RKO (cell line): ENCODE measurements at places on chromosomes 5 and 9.

- no peak for DNase-seq
These were observed 712 bp upstream of the HSPA4 start for GRCh38 chr5:133051061-133051541.

DNA sequence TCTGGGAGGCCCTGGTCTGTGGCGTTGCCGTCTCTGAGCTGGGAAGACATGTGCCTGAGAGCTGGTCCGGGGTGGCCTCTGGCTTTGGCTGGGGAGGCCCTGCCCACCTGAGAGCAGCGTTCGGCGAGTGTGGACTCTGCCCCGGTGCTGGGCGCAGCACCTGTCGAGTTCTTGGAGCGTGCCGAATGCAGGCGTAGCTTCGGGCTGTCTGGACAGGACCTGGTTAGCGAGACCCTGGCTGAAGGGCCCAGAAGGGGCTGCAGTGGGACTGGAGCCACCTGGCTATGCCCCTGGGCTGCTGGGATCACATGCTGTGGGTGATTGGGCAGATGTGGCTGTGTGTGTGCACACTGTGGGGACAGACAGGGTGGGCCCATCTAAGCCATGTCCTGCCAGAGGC is 56.5 kb downstream of the RXRA start:
- DNase-seq: no peak

- DNase-seq: no peak
These were observed 137.5 kb downstream of the C5orf15 start for GRCh38 chr5:133830911-133831310.

GRCh38 chr5:140038373-140038957 is 4.6 kb downstream of the NRG2 start:
- no peak for DNase-seq

GRCh38 chr5:159657298-159657697 is 259.0 kb upstream of the ADRA1B start:
- DNase-seq: no peak

GRCh38 chr9:118643118-118643517 is 726.1 kb downstream of the BRINP1 start:
- DNase-seq: no peak

- DNase-seq: no peak
These were observed 100.3 kb upstream of the ELAVL2 start for GRCh38 chr9:23926368-23926767.

- DNase-seq: no peak
These were observed 1.4 kb downstream of the DAB2 start for GRCh38 chr5:39423331-39423751.

DNA sequence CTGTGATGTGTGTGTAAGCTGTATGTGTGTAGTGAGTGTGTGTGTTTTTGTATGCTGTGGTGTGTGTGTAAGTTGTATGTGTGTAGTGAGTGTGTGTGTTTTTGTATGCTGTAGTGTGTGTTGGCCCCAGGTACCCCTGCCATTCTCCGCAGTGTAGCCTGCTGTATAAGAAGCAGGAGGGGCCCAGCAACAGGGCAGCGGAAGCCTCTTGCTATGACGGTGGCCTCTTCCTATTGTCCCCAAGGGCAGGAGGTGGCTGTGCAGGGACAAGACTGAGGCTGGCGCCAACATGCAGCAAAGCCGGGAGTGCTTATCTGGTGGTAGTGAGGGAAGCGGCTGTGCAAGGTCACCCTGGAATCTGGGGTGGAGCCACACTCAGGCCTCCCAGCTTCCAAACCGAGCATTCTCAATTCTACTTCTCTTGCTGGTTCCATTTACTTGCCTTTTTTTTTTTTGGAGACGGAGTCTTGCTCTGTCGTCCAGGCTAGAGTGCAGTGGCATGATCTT is 5.1 kb downstream of the SPAAR start:
- DNase-seq: peak; percentile 36

- peak; percentile 62 for DNase-seq
These were observed 36.6 kb upstream of the RAPGEF1 start for GRCh38 chr9:131776473-131776872.

GRCh38 chr9:116074658-116075057 is 78.9 kb upstream of the PAPPA start:
- DNase-seq: no peak

DNA sequence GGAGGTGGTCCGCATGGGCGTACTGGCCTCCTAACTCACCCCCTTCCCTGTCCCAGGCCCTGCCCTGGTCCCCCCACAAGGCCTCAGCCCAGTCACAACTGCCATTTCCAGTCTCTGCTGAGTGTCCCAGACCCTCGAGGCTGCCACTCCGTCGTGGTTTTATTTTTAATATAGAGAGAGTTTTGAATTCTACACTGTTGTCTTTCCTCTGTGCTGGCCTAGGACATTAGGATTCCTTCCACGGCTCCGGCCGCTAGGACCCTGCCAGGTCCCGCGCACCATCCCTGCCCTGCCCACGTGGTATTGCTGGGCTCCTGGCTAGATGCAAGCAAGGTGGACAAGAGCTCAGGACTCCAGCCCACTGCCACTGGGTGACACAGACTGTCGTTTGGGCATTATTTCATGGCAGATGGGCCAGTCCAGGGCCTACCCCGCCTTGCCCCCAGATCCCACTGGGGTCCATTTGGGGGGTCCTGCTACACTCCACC is 53.3 kb downstream of the SAR1B start:
- DNase-seq: no peak

GRCh38 chr9:104743376-104743985 is 4.0 kb upstream of the NIPSNAP3A start:
- DNase-seq: peak; percentile 87

- DNase-seq: no peak
These were observed 324.6 kb downstream of the MLLT3 start for GRCh38 chr9:20297646-20298084.

DNA sequence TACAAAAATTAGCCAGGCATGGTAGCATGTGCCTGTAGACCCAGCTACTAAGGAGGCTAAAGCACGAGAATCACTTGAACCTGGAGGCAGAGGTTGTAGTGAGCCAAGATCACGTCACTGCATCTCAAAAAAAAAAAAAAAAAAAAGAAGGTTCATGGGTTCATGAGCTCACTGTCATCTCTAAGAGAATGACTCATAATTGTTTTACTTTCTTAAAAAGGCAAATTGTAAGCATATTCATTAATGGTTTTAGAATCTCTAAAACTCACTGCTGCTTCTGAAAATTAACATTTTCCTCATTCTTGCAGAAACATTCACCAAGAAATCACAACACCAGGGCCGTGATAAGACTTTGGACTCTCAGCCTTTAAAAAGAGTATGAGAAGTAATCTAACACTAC is 103.6 kb downstream of the GNA14 start:
- no peak for DNase-seq
